ENCODE measurements at places on chromosomes 7 and 10.

DNA sequence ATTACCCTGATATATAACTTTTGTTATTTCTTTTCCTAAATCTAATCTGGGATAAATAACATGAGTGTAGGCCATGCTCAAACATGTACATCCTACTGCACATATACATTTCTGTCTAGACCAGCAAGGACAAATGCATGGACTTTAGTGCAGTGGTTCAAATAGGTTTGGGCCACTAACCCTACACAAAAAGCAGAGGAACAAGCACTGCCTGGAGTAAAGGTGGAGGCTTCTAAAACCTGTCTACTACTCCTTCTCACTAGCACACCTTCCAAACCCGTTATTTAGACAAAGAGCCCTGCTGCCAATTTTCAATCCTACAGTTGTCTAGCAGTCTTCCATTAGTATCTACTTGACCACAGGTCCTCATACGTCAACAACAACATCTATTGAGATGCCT is 34.8 kb downstream of the SGCE start:
- DNase-seq = no peak

DNA sequence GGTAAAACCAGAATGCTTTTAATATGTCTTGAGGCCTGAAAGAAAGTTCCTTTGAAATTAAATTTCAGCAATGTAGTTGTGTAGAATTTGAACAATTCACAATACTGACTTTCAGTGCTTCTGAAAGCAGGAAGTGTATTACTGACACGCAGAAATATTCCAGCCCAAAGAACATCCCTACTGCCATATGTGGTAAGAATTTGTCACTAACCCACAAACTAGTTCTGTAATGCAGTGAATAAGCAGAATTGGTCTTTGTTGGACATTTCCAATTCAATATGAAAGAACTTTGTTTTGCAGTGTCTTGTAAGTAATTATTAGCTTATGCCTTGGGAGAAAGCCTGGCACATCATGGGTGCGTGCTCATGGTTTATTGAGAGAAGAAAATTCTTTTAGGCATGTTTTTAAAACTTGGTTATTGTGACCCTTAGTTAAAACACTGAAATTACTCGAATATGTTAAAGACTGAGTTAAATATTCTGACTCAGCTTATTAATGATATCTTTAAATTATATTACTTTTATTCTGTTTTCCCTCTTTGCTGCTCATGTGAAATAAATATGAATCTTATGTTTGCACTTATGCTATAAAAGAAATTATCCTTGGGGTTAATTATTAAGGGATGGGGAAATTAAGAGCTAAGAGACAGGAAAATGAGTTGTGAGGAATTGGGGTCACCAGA is 33.4 kb downstream of the PTPN12 start:
- DNase-seq = no peak

- no peak for DNase-seq
Measured at GRCh38 chr7:43729924-43730248, 563 bp upstream of the COA1 start.

- DNase-seq = no peak
Measured at GRCh38 chr7:128914566-128915151, 4.2 kb upstream of the KCP start.

DNA sequence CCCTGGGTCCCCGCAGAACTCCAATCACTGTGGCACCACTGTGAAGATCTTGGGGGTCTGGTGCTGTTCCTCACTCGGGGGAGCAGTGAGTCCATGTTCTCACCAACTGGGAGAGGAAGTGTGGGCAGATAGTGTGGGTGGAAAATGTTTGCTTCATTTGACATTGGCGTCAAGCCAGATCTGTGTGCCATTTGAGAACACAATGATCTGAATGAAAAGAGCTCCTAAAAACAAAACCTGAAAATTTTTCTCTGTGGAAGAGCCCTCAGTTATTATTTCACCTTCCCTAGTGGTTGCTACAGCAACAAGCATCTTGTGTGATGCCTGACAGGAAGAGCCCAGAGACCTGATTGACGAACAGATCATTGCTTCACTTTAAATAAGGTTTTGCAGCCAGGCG is 125.6 kb downstream of the VIPR2 start:
- DNase-seq = no peak

- no peak for DNase-seq
Measured at GRCh38 chr7:139932531-139932930, 103.5 kb downstream of the TBXAS1 start.

GRCh38 chr7:153835103-153835502 is 217.1 kb upstream of the DPP6 start:
- no peak for DNase-seq

DNA sequence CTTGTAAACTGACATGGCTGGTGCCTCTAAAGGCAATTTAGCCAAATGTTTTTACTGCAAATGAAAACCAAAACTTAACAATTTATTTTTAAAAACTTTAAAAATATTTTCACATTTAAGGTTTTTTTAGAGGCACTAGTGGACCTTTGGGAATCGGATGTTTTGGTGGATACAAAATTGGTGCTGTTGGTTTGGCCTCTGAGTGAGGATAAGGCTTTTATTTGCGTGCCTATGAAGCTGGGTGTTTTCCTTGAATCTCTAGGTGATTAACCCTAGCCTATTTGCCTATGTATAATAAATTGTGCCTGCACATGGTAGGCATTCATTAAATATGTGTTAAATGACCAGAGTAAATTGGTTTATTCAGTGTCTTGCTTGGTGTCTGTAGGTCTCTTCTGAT is 2.9 kb upstream of the SGCE start:
- DNase-seq = no peak

GRCh38 chr7:80858141-80858903 is 60.5 kb downstream of the SEMA3C start:
- no peak for DNase-seq

- no peak for DNase-seq
Measured at GRCh38 chr7:47480576-47481538, 101.1 kb downstream of the TNS3 start.

DNA sequence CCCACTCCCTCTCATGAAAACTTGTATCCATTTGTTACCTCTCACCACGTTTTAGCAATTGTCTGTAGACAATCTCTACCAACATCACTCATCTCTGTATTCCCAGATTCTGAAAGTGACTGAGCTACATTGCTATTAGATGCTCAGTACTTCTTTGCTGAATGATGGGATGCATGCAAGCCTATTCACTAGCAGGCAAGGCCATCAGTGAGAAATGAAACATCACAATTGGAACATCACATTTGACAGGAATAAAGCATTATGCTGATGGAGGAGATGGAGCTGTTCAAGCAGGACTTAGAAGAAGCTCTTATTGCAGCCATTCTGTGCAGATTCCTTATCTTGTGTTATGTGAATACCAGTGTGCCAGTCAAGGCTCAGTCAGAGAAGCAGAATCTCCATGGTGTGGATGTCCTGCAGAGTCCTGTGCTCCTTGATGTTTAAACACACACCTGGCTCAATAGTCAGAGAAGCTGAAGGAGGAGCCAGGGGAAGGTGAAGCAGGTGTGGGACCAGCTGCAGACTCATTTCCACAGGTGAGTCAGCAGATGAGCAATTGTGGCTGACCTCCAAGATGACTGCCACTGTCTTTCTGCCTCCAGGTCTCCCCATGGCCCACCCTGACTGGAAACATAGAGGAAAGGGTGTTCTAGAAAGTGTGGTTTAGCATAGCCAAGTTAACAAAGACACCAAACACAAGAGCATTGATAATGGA is 965.5 kb downstream of the GRID1 start:
- DNase-seq = no peak

GRCh38 chr7:141558544-141559183 is 7.5 kb downstream of the AGK start:
- DNase-seq = no peak

GRCh38 chr10:49688920-49689319 is 9.5 kb downstream of the C10orf53 start:
- no peak for DNase-seq

DNA sequence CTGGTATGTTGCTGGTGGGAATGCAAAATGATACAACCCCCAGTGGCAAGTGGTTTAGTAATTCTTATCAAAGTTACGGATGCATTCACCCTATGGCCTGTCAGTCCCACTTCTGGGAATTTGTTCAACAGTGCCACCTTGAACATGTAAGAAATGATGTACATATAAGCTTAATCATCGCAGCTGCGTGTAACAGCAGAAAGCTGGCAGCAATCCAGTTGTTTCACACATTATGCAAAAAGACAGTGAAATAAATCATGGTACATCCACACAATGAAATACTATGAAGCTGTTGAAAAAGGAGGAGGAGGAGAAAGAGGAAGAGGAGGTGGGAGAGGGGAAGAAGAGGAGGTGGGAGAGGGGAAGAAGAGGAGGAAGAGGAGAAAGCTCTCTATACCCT is 76.2 kb upstream of the MYL10 start:
- no peak for DNase-seq

DNA sequence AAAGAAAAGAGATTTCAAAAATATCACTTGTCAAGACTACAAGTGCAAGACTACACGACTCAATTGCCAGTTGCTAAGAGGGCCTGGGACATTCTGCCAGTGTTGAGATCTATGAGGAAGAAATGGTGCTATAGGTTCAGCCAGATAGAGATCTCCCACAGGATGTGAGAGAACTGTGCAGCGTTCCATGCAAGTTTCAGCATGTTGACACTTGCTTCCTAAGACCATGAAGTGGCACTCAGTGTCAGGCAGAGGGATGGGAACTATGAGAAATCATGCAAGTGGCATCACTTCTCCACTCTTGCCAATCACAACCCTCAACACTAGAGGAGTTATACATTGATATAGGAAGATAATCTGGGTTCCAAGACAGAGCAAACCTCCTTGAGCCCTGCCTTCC is 210.3 kb downstream of the CHRM2 start:
- no peak for DNase-seq

DNA sequence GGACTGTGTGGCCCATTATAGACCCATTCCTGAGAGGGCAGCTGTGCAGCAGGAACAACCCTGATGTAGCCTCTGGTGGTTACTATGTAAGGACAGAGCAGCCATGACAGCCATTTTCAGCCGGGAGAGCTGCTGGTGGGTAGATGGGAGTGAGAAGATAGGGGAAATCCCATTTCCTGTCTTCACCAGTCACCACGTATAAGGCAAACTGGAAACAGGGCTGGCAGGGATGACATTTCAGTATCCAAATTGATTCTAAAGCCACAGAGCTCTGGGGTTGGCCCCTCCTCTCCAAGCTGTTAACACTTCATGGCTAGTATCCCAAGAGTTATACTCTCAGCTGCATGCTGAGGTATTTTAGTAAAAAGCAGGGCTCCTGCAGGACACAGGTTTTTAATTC is 15.2 kb upstream of the FZD1 start:
- no peak for DNase-seq

- no peak for DNase-seq
Measured at GRCh38 chr10:88037623-88038022, 174.2 kb downstream of the PTEN start.

GRCh38 chr10:102604439-102604841 is 39.8 kb upstream of the TRIM8 start:
- DNase-seq = no peak

DNA sequence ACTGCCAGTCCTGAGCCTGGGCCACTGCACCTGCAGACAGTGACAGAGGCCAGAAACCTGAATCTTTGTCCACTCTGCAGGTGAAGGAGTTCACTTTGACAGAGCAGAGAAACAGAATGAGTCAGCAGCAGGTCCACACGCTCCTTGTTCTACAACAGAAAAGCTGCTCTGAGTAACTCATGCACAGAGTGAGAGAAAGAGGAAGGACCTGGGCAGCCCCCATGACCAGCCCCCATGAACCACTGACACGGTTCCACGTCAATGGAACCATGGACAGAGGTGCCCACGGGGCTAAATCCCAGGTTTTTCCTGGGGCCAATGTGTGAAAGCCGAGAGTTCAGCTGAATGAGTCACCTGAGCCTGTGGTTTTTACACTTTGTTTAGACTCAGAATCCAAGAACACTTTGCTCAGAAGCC is 40.8 kb upstream of the CTBP2 start:
- no peak for DNase-seq

DNA sequence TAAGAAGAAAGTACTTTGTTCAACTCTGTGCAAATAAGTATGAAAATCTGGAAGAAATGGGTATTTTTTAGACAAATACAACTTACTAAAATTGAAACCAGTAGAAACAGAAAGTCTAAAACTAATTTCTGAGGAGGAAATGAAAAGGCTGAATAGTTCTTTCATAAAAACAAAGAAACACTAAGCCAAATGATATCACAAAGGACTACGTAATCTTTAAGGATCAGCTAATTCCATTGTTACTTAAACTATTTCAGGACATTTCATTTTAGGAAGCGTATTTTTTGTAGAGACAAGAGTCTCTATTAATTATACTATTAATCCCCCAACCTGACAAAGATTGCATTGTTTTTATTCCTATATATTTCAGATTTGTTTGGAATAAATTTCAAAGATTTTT is 11.2 kb upstream of the CCSER2 start:
- no peak for DNase-seq

DNA sequence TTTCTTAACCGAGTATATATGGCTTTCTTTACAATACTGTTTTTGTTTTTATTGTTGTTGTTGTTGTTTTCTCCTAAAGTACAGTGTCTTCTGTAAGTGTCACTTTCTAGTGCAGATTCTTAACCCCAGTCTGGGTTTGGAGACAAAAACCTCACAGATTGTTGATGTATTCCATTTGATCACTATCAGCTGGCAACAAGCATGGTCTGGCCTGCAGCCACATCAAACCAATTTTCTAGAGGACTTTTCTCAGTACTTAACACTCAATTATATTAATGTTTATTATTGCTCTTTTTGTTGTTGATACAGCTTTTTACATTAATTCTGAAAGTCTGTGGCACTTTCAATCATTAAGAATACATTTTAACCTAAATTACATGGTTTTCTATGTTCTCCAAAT is 17.1 kb downstream of the LRRN3 start:
- DNase-seq = no peak

DNA sequence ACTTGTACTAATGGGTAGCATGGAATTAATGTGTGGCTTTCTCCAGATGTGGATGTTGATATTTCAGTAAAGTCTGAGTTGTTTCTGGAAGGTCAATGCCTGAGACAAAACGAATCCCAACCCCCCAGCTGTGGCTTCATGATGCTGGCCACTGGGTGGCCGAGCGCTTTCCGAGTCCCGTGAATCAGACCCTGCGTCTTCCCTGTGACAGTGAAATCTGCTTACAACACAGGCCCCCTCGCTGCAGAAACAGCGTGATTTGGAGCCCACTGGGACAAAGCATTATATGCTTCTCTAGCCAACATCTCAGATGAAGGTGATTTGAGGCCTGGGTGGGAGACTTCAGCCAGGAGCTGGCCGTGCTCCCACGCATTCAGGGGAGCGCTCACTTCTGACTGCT is 124.7 kb downstream of the WDR37 start:
- no peak for DNase-seq

- no peak for DNase-seq
Measured at GRCh38 chr7:157589680-157590079, 252.9 kb downstream of the DNAJB6 start.

DNA sequence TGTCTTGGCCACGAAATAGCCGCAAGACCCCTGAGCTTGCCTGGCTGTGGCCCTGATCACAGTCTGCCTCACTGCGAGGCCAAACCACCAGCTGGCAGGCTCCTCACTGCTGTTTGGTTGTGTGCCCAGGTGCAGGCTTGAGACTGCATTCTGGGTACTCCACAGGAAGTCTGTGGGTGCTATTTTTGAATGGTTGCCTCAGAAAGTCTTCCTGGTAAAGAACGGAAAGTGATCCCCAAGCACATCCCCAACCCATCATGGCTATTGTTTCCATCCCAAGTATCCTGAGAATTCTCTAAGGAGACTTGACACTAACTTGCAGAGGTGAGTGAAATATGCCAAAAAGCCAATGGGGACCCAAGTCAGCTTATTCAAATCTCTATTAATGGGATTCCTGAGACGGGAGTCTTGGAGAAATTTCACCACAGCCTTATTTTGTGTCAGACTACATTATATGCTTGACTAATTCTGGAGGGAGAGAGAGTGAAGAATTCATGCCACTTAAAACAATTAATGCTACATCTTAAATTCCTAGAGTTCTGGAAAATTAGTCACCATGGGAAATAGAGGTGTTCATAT is 170.9 kb downstream of the RAMP3 start:
- no peak for DNase-seq

Data from smooth muscle cell of the brain vasculature (primary cell).